Activated naive CD8-positive, alpha-beta T cell treated with anti-CD3 and anti-CD28 coated beads, Interleukin-2, amount 10 ng/mL, durations not matched to agents 7 days and 5 days (primary cell): ENCODE measurements at places on chromosomes 2 and 18. TPM values are rescaled to one million over a fixed set of nuclear protein-coding genes. Genes with fewer than 3 reads are reported as not detected.

CGREF1 gene
- 1.6 TPM for total RNA-seq

HOXD12 gene
- total RNA-seq, result not detected

LYPD6B gene
- total RNA-seq, result not detected

SCN7A gene
- total RNA-seq, result not detected

HJURP gene
- 109 TPM for total RNA-seq

DOK6 gene
- not detected for total RNA-seq

BMP10 gene
- not detected for total RNA-seq

ABHD1 gene
- 0.77 TPM for total RNA-seq

COMMD1 gene
- 21.5 TPM for total RNA-seq

DLX2 gene
- not detected for total RNA-seq

- DNase-seq, result no peak
Measured at GRCh38 chr2:151287513-151288250, 1.8 kb downstream of the NMI start.

- DNase-seq, result no peak
Measured at GRCh38 chr18:73785300-73785699, 362.3 kb downstream of the FBXO15 start.

- DNase-seq, result no peak
Measured at GRCh38 chr18:22739789-22740188, 193.3 kb upstream of the RBBP8 start.

DNA sequence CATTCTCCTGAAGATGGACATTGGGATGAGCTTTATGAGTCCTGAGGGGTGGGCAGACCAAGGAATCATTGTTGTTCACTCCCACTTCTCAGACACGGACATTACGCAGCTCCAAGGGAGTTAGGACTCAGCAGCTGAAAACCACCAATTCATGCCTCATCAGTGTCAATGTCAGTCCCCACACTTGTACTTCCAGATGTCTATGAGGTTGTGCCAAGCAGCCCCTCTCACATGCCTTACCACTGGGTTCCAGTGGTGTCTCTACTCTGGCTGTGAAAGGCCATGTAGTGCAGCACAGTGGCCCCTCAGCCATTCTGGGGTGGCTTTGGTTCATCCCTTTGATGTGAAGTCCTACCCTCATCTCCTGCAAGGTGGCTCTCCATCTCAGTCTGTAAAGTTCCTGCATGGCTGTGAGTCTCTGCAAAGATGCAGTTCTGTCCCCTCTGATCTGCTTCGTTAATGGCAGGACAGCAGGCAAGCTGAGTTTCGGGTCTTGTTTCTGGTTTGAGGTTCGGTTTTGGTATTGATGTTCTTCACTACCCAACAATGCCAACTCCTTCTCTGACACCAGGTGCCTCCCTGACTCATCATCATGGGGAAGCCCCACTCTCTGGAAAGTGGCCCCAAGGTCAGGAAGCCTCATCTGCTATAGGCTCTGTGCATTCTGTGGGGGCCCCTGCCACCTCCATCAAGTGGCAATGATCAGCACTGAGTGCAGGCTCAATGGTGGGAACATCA lies 14.0 kb upstream of the COL6A3 start:
- no peak for DNase-seq

- DNase-seq, result no peak
Measured at GRCh38 chr18:63832470-63832869, 55.0 kb upstream of the SERPINB2 start.

GRCh38 chr2:111659361-111660333 lies 224.3 kb downstream of the ANAPC1 start:
- DNase-seq, result no peak

DNA sequence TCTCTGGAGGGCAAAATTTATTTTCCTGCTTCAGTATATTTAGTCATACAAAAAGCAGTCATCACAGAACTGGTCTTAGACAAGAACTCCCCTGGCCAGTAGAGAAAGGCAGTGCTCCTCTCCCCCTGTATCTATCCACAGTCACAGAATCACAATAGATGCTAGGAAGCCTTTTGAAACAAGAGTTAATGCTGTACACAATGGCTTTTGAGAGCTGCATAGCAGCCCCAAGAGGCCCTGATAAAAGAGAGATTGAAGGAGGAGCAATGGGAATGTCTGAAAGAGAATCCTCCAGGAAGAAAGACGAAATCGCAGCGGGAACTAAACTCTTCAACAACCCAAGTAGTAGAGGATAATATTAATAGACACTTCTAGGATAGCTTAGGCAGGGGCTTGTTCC lies 330.2 kb downstream of the RBM43 start:
- DNase-seq, result no peak

GRCh38 chr2:171346723-171347557 lies 86.8 kb downstream of the METTL8 start:
- DNase-seq, result no peak

- DNase-seq, result no peak
Measured at GRCh38 chr2:23367760-23368159, 17.2 kb upstream of the KLHL29 start.

DNA sequence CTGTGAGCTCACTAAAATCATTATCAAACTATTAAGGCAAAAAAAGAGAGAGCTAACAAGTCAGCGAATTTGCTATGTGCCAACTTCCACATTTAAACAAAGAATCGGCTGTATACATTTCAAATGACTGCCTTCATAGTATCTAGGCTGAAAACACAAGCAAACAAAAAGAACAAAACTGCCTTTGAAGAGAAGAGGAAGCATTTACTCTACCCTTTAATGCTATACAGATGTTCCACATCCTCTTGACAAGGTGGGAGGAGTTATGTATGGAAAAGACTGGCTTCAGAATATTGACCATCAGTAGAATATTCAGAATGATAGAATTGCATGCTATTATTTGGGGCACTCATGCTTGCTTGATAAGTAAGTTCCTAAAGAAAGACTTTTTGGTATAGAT lies 741.7 kb downstream of the PLCL1 start:
- no peak for DNase-seq

GRCh38 chr2:149394864-149395263 lies 64.5 kb downstream of the LYPD6 start:
- no peak for DNase-seq

- DNase-seq, result no peak
Measured at GRCh38 chr2:47079515-47080412, 75.3 kb downstream of the STPG4 start.

DNA sequence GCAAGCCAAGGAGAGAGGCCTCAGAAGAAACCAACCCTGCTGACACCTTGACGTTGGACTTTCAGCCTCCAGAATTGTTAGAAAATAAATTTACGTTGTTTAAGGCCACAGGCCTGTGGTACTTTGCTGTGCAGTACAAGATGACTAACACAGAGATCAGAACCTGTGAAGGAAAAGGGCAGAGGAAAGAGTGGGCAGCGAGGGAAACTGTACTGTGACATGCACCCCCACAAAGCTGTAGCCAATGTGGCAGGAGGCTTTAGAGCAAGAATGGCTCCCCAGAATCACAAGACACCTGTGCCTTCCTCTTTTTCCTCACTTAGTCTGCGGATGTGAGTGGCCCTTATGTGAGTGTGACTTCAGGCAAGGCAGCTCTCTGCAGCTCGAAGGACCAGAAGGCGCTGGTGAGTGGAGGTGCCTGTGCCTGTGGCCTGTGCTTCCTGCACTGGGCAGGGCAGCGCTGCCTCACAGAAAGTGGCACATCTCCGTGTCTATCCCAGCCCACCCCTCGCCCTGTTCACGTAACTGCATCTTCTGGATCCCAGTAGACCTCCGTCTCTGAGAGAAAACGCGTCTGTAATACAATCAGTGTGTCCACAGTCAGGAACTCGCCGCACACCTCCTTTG lies 89.5 kb downstream of the MRPS9 start:
- no peak for DNase-seq

GRCh38 chr2:32237488-32237887 lies 27.2 kb downstream of the NLRC4 start:
- DNase-seq, result no peak

GRCh38 chr18:65287652-65288051 lies 463.2 kb upstream of the CDH7 start:
- no peak for DNase-seq

GRCh38 chr2:237735798-237736197 lies 62.8 kb upstream of the RBM44 start:
- no peak for DNase-seq

DNA sequence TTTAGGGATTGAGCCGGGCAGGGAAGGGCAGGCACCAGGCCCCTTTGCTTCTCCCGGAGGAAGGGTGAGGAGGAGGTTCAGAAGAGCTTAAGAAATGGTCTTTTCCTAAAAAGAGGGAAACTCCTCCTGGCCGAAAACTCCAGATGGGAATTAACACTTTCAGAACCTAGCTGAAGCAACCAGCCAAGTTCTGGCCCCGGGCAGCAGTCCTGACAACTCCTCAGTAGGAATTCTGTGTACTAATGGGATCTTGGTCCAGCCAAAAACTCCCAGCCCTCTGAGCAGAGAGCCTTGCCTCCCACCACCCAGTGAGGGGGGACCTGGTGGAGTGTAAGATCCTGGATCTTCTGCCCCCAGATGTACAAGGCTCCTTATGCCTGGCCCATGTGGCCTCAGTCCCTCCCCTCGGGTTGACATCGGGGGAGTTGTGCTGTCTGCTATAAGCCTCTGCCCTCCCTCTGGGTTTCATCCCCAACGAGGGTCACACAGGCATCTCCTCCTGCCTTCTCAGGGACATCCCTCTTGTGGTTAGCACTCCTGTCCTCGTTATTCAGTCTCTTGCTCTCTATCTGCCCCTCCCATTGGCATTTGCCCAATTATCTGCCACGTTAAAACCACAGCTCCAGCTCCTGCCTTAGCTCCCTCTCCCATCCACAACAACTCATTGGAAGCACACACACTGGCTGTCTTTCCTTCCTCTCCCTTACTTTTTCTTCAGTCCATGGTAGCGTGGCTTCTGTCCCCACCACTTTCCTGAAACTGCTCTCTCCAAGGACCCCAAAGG lies 184.6 kb downstream of the CYP26B1 start:
- no peak for DNase-seq

GRCh38 chr2:20544153-20544747 lies 97.4 kb downstream of the RHOB start:
- DNase-seq, result no peak

- no peak for DNase-seq
Measured at GRCh38 chr18:54712306-54712705, 116.0 kb upstream of the RAB27B start.

DNA sequence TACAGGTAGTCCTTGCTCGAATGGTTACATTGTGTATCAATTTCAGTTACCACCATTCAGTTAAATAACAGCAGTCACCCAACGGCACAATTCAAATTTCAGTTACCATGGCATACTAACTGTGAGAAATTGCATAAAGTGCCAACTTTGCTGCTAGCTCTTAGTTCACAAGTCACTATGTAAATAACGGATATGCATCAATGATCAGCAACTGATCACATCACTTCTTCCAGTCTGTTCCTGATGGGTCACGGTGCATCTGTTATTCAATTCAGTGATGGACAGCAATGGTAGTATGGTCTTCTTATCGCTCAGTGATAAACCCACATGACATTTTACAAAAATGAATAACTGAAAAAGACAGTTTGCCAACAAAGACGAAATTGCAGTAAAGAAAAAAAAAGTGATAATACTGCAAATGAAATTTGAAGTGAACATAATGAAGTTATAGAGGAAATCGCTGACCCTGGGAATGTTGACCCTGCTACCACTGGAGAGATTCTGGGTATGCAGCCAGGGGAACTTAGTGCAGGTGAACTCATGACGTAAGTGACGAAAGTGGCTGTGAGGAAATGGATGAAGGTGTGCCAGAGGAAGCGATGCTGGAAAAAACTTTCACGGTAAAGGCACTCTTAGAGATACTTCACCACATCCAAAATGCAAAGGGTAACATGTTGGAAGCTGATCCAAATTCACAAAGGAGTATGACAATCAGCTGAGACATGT lies 25.9 kb upstream of the RAPGEF4 start:
- no peak for DNase-seq

- DNase-seq, result no peak
Measured at GRCh38 chr2:190482451-190482850, 52.1 kb downstream of the NEMP2 start.
